Stimulated activated CD4-positive, alpha-beta T cell treated with anti-CD3 and anti-CD28 coated beads, Interleukin-15, amount 100 ng/mL, for 1 hour (primary cell): ENCODE measurements at places on chromosomes 5 and 9.

GRCh38 chr9:129270903-129271431, 92.9 kb upstream of the IER5L start:
- DNase-seq = no peak

DNA sequence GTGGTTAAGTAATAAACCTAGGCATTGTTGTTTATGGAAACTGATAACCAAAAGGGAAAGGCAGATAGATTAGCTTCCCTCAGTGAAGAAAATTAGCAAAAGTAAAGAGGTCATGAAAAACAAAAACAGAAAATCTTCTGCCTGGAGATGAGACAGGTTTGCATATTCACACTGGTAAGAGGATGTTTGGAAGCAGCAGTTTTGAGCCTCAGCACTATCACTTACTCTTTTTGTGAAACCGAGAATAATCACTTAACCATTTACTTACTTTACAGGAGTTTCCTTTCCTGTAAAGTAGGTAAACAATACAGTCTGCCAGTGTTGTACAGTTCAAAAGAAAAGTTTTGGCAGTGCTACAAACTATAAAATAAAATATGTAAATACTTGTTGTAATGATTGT, 35.5 kb upstream of the EMB start:
- DNase-seq = no peak

DNA sequence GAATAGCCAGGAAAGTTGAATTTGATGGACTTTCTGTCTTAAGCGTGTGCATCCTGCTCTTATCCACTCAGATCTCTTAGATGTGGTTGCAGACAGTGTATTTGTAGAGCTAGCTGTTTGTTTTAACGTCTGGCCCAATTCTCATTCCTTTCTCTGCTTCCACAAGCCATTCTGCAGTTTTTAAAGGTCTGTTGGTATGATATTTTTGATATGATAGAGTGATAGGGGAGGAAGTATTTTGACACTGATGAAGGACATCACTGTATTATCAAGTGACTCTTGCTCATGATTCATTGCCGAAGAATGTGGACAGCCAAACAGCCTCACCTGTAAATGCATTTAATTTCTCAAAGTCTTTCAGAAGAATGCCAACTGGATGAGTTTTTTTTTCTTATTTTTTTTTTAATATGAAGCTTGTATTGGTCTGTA, 4.5 kb downstream of the TJP2 start:
- DNase-seq = no peak

DNA sequence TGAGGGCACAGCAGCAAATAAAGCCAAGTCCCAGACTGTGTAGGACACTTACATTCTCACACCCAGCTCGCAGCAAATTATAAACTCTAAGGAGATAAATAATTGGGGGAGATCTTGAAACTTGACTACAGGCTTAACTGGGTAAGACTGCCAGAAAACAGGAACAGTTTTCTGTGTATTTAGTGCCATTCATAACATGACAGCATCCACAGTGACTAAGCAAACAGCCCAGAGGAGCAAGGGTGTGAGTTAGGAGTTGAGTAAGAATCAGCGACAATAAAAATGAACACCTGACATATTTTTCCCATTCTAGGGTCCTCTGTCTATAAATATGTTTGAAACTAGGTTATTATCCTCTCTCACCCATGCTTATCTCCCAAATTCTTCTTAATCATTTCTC, 370.9 kb upstream of the WWC1 start:
- DNase-seq = no peak

DNA sequence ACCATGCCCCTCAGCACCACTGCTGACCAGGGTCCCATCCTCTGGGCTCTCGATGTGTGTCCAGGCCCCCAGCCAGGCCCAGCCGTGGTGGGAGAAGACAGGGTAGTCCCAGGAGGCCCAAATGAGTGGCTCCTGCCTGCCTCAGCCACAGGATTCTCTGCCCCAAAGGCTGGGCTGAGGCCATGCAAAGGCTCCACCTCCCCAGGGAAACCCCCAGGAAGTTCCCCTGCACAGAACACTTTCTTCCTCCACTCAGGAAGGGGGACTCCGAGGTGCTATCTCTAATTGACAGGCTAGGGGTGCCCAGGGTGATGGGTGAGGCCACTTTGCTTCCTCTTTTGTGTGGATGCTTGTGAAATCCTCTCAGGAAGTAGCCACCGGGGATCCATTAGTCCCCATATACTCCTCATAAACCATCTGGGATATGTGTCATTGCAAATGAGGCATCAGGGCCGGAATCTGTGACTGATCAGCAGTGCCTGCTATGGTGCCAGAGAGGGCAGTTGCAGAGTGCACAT, 23.1 kb upstream of the TDRD7 start:
- no peak for DNase-seq

- no peak for DNase-seq
These were observed 92.0 kb upstream of the ERCC6L2 start for GRCh38 chr9:95783426-95783975.

DNA sequence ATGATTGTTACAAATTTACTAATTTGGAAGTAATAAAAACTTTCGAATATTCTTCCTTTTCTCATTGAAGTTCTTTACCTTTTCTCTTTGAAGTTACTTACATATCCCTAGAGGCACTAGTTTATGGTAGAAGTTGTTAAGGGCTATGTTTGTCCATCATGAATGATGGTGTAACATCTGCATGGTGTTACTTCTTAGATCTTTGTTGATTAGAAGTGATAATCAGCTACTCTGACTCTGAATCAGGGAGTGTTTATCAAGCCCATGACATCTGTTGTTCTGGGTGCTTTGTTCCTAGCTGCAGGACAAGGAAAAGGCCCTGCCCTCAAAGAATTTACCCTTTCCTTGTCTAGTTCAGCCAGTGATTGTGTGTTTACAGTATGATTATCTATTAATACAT, 32.9 kb downstream of the MAP3K1 start:
- no peak for DNase-seq
